ENCODE measurements at places on chromosomes 2 and 18.

DNA sequence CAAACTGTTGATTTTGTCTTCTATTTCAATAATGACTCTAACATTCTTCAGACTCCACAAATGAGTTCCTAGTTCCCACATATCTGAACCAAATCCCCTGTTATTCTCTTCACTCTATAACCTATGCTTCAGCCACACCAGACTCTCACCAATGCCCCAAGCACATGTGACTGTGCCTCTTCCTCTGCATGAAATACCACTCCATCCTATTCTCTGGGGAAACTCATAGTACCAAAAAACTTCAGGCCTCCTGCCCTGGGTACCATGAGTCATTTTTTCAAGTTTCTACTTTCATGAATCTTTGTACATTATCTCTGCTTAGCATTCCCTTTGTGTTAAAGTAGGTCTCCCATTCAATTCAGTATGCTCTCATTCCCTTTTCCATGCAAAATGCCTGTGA, 353.2 kb downstream of the ZEB2 start:
- no peak for DNase-seq

- no peak for DNase-seq
Observed at GRCh38 chr2:200411831-200412230, 98.0 kb downstream of the KCTD18 start.

DNA sequence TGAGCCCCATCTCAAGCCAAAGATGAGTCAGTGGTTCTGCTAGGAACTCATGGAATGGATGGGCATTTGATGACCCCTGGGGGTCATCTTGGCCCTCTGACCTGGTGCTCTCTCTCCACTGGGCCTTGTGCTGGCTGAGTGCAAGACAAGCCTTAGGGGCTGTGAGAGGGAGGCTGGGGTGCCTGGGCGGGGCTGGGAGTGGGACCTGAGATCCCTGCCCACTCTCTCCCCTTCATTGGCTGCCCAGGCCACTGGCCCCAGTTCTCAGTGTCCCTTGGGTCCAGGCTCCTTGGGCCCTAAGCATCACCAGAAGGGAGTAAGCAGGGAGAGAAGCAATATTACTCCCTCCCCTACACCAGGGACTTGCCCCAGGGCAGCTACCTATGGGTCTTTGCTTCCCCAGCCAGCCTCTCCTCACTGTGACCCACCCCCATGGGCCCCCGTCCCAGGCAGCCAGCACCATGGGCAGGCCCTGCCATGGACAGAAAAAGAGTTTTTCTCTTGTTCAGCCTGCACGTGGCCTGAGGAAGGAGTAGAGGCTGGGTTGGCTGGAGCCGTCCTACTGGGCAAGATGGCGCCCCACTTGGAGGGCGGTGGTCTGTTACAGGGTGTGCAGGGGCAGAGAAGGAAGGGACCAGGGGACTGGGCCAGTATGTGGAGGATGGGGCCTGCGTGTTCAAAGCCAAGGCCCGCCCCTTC, 33.6 kb downstream of the ATOH8 start:
- no peak for DNase-seq

GRCh38 chr2:43634604-43635306, 2.3 kb upstream of the PLEKHH2 start:
- DNase-seq: peak; percentile 38

GRCh38 chr2:187966924-187967323, 324.8 kb upstream of the GULP1 start:
- DNase-seq: no peak

- DNase-seq: no peak
Observed at GRCh38 chr2:69141061-69141460, 128.1 kb downstream of the ANTXR1 start.

DNA sequence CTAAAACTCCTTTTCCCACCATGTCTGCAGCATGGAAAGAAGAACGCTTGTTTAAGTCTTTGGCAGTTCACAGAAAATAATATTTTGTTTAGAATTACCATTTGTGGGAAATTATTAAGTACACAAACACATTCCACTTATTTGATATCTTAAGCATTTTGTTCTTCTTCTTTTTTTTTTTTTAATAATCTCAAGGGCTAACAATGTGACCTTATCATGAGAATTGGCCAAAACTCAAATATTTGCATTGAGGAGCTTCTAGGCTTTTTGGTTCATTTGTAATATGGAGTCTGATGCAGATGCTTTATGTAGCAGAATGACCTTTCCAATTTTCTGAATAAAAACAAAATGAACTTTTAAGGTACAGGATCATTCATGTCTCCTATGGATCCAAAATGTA, 555.0 kb downstream of the ZEB2 start:
- DNase-seq: no peak
